Right renal pelvis (tissue), 4 donors: ENCODE measurements at places on chromosomes 2 and 18.

DNA sequence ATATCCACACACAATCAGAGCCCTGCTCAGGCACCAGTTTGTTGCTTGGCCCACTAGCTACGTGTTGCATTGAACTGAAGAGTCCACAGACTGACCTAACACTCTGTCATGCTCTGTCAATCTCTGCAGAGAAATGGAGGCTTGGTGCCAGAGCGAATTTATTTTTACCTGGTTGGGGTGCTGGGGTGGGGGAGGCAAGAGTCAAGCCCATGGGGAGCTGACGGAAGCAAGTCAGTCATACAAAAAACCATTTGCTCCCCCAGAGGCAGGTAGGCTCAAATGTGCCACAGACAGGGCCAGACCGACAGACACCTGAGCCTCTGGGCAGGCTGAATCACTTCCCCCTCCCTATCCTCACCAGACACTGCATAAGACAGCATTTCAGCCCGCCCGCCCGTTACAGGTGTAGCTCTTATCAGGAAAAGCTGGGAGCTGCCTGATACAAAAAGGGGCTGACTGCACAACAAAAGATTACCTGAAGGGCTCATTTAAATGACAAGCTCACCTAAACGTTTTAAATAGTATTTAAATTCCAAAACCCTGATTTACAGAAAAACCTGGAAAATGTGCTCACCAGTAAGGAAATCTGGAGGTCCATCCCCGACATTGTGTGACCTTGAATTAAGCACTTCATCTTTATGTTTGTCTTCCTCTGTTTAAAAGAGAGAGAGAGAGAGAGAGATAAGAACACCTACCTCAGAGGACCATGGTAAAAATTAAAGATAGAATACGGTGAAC is 2.1 kb upstream of the PCBP1 start:
- no peak for DNase-seq

DNA sequence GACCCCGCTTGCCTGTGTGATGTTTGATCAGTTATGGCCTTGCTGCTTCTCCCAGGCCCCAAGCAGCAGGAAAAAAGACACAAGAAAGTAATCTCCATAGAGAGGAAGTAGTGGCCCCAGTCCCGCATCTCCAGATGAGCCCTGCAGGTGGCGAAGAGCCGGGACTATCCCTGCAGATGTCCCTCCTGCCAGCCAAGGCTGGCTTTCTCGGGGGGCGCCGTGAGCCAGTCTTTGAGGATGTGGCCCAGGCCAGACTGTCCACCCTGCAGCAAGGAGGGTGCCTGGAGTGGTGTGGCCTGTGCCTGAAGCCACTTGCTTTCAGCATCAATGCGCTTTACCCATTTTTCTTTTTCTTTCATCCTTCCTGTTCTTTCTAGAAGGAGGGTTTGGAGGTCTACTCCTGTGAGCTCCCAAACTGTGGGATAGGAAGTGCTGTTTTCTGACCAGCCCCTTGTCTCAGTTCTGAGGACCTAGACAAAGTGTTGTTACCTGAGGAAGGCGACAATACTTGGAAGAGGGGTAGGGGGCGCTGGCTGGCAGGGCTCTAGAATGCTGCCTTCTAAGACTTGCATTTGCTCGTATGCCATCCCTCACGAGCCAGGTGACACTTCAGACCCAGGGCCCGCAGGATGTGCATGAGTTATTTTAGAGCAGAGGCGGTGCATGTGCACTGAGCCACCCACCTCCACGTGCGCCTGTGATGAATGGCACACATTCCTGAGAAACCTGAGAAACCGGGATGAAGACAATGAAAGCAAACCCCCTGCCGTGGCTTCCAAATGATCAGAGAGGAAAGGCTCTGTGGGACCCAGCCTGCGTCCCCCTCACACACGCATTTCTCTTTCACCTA is 255.8 kb downstream of the FBXO15 start:
- DNase-seq, result no peak

DNA sequence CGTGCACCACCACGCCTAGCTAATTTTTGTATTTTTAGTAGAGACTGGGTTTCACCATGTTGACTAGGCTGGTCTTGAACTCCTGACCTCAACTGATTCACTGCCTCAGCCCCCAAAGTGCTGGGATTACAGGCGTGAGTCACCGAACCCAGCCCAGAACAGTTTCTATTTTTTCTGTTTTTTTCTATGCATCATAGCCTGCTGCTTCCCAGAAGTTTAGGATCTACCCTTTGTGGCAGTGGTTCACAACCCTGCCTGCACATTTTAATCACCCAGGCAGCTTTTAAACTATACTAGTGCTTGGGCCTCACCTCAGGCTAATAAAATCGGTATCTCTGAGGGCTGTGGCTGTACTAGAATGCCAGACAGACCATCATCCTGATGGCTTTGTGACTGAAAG is 39.7 kb upstream of the SOCS6 start:
- DNase-seq, result no peak

DNA sequence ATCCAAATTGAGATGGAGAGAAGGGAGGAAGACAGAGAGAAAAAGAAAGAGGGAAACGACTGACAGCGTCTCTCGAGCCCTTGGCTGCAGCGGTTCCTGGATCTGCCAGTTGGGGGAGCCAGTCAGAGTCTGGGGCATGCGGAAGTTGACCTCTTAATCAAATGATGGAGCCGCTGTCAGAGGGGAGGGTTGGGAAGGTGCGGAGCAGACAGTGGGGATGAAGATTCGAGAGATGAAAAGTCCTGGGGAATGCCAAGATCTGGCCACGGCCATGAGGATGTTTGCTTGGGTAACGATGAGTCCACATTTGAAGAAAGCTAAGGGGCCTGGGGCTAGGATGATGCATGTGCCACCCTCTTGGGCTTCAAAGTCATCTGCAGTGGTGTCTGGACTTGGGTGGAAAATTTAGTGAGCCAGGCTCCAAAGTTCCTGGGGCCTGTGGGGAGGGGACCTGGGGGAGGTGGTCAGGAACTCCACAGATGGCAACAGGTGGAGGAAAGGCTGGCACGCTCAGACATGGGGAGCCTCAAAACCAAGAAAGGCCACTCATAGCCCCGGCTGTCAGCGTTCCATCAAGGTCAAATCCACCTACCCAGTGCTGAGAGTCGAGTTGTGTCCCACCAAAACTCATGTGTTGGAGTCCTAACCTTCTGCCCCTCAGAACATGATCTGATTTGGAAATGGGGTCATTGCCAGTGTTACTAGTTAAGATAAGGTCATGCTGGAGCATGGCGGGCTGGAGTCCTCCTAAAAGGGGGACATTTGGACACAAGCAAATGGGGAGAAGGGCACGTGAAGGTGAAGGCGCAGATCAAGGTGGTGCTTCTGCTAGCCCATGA is 200.1 kb downstream of the NDUFA10 start:
- no peak for DNase-seq
